ENCODE measurements at places on chromosomes 6 and 20.

DNA sequence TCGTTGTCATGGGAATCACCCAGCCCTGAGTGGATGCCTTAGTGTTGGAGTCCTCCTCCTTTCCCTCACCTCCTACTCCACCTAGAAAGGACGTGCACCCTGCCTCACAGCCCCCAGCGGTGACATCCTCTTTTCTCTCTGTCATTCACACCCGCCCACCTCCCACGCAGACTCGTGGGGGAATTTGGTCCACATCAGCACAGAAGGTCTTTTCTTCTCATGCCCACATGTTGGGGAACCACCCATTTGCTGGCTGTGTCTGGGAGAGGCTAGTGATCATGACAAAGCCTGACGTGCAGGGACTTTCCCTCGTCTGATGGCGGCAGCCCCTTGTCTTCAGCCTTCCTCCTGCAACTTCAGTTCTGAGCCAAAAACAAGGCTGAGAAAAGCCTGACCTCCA, 96.0 kb upstream of the CNKSR3 start:
- DNase-seq: no peak

DNA sequence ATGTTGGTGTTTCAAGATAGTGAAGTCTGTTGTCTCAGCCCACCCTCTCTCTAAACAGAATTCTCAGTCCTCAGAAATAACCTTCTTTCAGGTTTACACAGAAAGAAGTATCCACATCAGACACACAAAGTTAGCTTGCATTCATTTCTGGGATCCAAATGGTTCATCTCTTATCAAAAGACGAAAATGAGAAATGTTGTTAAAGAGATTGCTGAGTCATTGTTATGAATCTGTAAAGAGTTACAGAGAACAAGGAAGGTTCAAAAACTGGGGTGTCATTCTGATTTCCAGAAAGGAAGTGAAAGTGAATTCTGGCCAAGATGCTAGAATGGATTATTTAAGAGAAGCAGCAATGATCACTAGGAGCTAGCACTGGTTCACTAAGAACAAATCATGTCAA, 90.5 kb upstream of the ATXN1 start:
- DNase-seq: no peak

DNA sequence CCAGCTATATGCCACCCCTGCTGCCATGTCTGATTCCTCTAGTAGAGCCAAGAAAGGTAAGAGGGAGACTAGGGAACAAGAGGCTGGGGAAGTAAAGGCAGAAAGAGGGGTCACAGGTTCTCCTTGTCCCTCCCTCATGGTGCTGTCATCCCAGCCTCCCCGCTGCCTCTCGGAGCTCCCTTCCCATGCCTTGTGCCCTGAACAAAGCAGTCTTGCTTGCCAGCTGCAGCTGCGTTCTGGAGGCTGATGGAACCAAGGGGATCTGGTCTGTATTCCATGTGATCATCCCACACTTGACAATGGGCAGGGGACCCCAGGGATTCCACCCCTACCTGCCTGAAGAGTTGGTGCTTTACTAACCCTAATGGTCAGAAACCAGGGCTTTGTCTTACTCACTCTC, 61.4 kb downstream of the DAAM2 start:
- DNase-seq: no peak

- DNase-seq: no peak
Observed at GRCh38 chr6:98958776-98959175, 11.0 kb upstream of the FBXL4 start.

GRCh38 chr20:48797275-48797825, 30.4 kb downstream of the PREX1 start:
- DNase-seq: no peak

DNA sequence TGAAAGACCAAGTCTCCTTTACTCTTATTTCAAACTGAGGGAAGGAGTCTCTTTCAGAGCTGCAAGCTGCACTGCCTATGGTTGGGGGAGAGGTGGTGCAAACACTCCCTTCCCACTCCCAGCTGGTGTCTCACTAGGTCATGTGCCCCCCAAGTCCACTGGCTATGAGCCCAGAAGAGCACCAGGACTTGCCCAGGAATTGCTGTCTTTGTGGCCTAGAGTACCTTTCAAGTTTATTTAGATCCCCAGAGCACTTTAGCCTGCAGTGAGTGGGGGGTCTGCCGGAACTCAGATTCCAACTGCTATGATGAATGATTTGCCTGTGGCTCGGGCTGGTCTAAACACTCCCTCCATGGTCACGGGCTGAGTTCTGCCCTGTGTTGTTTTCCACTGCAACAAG, 192.6 kb upstream of the CITED2 start:
- DNase-seq: no peak

DNA sequence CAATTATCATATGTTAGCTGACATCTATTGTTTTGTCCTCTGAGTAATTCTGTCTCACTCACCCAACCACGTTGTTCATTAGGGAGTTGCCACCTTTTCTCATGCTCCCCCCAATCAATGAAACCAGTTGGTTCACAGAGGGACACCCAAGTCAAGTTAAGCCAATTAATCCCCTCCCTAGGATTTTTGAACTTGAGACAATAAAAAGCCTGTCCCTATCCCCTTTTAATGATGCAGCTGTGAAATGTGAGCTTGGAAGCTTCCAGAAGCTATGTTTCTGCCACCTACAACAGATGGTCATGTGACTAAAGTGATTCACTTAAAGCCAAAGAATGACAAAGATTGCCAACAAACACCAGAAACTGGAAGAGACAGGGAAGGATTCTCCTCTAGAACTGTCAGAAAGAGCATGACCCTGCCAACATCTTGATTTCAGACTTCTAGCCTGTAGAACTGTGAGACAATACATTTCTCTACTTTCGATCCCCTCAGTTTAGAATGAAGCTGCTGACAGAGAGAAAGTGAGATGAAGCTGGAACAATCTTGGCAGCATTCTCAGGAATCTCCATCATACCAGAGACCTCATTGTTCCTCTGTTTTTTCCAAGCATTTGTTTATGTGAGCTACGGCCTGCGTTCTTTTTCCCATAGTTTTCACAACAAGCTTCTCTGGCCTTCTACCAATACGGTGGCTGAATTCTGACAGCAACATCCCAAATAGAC, 57.8 kb upstream of the TPD52L1 start:
- DNase-seq: no peak

DNA sequence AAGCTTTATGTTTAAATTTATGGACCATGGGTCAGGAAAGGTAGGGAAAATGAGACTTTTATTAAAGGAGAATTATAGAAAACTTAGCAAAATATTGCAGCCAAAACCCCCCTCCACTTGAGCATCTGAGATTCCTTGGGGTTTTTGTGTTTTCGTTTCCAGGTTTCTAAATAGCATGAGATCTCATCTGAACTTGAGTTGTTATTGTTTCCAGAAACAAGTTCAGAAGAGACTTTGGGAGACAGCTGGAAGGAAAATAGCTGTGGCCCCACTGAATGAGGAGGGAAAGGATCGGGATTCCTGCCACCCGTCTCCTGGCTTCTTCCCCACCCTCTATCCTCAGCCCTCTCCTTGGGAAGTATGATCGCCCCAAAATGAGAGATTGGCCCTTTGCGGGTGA, 75.5 kb downstream of the TBC1D7 start:
- no peak for DNase-seq

DNA sequence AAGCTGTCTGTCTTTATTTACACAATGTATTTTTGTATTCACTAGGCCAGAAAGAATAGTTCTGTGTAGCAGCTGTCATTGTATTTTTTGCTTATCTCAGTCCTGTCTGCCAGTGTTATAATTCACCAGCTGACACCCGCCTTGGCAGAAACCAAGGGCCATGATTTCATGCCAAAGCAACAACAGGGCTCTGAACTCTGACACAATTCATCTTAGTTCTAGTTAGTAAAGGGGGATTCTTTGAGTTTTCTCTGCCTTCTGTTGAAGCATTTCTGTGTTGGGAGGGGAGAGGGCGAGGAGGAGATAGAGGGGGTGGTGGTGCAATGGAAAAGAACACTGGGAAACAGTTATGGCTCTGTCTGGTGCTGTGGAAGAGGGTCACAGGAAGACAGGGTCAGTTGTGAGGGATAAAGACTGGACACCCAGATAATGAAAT, 684.6 kb upstream of the MARCKS start:
- DNase-seq: no peak

- DNase-seq: no peak
Observed at GRCh38 chr6:168277274-168277669, 42.3 kb downstream of the DACT2 start.

GRCh38 chr6:107344981-107345380, 114.4 kb downstream of the PDSS2 start:
- DNase-seq: no peak

Data from stimulated activated CD8-positive, alpha-beta memory T cell treated with anti-CD3 and anti-CD28 coated beads, Interleukin-2, amount 100 ng/mL, for 1 hour (primary cell).